Choroid plexus epithelial cell (primary cell): ENCODE measurements at places on chromosomes 16 and 17.

GRCh38 chr17:64099543-64099942 is 30.4 kb downstream of the ERN1 start:
- no peak for DNase-seq

DNA sequence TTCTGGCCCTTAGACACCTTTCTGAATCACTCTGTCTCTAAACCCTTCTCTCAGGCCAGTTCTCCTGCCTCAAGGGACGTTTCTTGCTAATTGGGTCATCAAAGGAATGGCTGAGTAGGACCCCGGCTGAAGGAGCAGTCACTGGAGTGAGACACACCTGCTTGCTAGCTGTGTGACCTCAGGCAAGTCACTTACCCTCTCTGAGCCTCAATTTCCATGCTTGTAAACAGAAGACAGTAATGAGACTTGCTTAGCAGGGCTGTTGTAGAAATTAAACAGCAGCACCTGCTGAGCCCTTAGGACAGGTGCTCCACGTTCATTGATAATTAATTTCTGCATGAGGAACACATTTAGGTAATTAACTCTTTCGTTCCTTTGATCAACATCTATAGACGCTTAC is 6.8 kb downstream of the CIBAR2 start:
- no peak for DNase-seq

DNA sequence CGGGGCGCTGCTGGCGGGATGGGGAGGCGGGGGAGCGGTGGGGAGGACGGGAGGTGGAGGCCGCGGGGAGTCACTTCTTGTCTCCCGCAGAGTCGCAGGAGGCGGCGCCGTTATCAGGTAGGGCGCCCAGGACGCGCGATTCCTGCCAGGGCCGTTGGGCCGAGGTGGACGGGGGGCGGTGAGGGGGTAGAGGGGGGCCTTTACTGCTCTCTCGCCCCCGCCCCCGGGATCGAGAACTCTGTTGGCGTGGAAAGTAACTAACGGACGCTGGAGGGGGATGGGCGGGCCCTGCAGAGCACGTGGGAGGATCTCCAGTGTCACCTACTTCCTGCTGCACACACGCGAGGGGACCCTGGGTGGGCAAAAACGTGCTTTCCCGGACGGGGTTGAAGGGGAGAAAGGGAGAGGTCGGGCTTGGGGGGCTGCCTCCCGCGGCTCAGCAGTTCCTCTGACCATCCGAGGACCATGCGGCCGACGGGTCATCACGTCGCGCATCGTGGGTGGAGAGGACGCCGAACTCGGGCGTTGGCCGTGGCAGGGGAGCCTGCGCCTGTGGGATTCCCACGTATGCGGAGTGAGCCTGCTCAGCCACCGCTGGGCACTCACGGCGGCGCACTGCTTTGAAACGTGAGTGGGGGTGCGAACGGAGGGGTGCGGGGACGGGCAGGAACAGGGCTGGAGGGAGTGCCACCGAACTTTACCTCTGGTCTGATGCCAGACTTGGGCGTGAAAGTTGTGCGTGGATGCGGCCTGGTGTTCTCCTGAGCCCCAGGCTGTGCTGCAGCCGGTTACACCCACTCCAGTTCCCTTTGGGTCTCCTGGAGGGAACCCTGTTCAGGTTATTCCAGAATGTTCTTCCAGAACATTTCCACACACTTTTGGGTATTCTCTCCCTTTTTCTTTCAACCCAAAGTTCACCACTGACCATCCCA is 569 bp downstream of the PRSS21 start:
- no peak for DNase-seq

GRCh38 chr16:67862623-67863583 is 9.9 kb upstream of the EDC4 start:
- DNase-seq = peak; percentile 63

DNA sequence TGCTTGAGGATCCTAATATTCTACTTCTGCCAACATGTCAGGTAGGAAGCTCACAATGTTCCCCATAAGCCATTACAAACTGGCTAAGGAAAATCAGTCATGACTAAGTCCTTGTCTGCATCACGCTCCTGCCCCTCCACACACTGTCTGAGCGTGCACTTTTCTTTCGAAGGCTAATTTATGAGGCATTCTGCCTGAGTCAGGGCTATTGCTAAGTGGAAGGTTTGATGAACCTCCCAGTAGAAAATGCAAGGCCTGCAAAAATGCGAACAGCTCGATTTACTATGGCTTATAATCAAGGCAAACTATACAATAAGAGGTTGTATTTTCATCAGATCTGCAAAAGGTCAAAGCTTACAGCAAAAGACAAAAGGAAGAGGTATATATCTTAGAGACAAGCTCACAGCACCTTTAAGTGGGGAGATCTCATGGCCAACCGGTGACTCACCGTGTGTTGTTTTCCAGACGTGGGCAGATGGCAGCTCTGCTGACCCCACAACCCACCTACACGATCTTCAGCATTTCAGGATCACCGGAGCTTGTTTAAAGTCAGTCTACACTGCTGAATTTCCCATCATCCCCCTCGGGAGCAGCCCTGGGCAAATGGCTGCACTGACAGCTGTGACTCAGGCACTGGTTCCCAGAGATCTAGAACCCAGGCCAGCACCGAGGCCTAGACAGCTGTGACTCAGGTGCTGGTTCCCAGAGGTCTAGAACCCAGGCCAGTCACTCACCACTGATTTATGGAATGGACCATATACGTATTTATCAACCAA is 26.1 kb downstream of the MEAK7 start:
- DNase-seq = peak; percentile 50

DNA sequence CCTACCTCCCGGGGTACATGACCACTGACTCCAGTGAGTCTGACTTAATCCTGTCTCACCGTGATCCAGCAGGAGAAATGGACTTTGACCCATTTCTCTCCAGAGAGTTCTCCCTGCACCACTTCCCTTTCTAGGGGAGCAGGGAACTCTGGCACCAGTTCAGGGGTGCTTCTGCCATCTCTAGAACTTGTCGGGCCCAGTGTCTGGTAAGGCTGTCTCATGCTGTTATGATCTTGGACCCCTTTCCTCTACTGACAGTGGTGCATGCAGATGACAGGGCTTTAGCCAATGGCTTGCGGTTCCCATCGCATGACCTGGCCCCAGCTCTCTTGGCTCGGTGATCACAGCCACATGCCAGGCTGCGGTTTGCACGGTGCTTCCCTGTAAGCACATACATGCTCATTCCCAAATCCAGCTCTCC is 62.0 kb downstream of the SLC39A11 start:
- no peak for DNase-seq

DNA sequence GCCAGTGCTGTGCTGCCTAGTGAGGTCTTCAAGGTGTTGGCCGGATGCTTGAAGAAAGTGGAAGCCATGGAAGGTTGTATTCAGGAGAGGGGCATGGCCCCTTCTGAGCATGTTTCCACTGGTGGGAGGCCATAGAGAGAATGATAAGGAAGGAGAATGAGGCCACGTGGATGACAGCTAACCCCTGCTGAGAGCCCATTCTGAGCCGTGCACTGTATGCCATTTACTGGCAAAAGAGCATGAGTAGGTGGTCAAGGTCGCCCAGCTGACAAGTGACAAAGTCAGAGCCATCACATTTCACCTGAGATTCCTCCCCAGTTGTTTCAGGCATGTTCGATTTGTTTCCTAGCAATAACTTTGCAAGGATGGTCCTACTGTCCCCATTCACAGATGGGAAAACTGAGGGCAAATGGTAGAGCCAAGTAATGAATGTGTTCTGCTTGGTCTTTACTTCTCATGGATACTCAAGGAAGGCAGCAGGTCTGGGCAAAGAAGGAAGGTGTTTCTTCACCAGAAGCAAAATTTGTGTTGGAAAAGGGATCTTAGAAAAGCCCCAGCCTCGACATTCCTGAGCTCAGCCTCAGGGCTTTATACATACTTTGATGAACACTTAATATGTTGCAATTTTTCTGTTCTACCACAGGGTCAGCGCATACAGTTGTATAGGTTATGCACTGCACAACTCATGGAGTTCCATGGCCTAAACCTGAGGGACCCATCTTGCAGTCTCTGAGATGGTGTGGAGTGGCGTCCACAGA is 10.5 kb upstream of the NKD1 start:
- DNase-seq = no peak

DNA sequence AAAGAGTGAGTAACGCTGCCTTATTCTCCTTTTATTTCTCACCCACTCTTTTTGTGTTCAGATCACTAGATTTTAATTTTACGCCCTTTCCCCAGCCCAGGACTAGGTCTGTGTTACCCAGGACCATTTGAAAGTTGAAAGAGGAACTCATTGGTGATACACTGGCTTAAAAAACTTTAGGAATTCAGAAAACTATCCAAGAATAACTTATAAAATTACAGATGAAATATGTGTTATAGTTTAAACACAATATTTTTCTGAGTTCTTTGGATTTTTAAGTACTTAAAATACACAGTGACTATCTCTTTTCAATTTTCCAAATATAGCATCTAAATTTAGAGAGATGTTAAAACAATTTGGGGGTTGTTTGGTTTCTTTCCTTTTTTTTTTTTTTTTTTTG is 385.2 kb downstream of the CDH13 start:
- DNase-seq = no peak
